T-helper 22 cell (primary cell): ENCODE measurements at places on chromosomes 5 and 9.

DNA sequence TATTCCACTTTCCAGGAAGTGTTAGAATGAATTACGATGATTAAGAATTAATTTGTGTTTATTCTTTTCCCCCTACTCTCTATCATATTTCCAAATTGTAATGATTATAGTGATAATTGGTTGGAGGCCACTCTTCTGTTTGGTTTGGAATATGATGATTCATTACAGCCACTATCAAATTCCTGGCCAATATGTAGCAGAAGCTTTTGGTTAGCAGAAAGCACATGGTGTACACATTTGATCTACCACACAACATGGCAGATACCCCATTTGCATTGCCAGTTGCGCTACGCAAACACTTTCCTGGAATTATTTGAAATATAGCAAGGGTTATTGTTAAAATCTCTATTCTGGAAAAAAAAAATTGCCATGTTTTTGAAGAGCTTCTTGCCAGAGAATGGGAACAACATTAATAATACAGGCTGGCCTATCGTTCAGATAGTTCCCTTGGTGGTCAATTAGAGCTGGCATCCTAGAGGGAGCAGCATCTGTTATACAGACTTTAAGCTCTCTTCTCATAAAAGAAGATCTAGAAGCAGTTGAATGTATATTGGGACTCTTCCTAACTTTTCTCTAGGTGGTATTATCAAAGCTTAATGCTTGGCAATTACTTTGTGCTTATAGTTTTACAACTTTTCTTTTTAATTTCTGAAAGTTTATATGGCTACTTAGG lies 455.0 kb upstream of the ACTBL2 start:
- no peak for DNase-seq

- no peak for DNase-seq
These were observed 34.2 kb downstream of the MARCHF6 start for GRCh38 chr5:10387690-10388089.

- DNase-seq: no peak
These were observed 92.4 kb upstream of the CPLX2 start for GRCh38 chr5:175778951-175779503.

GRCh38 chr5:138177941-138178515 lies 402 bp downstream of the BRD8 start:
- no peak for DNase-seq

GRCh38 chr5:84253946-84254345 lies 130.7 kb downstream of the EDIL3 start:
- no peak for DNase-seq

GRCh38 chr5:94218374-94218773 lies 400.0 kb downstream of the KIAA0825 start:
- no peak for DNase-seq

DNA sequence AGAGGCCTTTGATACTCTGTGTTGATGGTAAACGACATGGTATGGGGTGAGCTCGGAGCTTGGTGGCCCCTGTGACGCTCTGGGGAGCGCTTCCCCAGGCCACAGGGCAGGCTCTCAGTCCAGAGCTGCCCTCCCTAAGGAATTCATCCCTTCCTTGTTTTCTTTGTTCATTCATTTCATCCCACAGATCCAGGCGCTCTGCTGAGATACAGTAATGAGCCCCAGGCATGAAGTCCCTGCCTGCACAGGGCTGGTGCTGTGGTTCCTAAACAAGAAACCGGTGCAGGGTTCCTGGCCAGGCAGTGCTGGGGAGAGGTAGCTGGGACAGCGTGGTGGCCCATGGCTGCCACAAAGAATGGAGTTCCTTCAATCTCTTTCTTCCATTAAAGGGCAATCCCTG lies 14.4 kb downstream of the NEK6 start:
- no peak for DNase-seq

GRCh38 chr9:35594471-35594870 lies 10.6 kb upstream of the TESK1 start:
- DNase-seq: no peak

GRCh38 chr9:129576546-129577543 lies 44.1 kb downstream of the C9orf50 start:
- no peak for DNase-seq

DNA sequence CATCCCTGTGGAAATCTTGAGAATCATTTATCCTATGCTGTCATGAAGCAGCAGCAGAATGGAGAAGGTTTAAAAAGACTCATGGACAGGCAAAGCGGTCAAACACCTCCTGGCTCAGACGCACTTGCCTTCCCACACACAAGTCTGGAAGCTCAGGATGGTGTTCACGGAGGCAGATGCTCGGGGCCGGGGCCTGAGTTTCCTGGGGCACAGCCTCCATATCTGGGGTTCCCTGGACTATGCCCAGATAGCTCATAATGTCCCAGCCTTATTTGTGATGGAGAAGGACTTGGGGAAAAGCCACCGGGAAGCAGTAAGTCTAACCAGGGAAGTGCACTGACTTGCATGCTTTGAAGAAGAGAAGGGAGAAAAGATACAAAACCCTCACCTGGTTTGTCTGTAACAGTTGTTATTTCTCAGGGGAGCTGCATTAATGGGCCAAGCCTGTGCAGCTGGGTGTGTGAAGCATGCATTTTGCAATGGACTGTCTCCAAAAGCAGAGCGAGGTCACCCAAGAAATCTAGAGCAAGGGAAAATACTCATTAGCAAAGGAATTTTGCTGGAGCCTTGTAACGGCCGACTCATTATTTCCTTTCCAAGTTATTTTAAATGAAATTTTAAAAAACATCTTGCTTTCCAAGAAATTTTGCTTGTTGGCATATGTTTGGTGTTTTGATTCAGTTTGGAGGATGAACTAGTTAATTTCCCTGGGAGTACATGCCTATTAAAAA lies 3.4 kb downstream of the S1PR3 start:
- DNase-seq: no peak

DNA sequence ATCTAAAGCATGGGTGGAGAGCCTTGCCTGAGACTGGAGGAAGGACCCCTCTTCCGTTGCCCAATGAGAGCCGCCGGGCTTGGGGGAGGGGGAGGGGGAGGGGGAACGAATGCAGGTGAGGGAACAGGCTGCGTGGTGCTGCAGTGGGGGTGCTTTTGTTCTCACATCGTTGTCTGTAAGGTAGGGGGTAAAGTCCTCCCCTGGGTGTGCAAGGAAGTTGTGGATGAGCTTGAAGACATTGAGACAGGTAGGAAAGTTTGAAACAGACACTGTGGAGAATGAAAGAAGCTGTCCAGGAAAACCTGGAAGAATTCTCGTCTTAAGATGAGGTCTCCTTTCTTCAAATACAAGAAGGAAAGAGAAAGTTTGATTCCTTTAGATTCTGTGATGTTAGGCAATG lies 94.1 kb upstream of the LIFR start:
- no peak for DNase-seq

- no peak for DNase-seq
These were observed 380.5 kb downstream of the SLCO4C1 start for GRCh38 chr5:101915554-101915953.

DNA sequence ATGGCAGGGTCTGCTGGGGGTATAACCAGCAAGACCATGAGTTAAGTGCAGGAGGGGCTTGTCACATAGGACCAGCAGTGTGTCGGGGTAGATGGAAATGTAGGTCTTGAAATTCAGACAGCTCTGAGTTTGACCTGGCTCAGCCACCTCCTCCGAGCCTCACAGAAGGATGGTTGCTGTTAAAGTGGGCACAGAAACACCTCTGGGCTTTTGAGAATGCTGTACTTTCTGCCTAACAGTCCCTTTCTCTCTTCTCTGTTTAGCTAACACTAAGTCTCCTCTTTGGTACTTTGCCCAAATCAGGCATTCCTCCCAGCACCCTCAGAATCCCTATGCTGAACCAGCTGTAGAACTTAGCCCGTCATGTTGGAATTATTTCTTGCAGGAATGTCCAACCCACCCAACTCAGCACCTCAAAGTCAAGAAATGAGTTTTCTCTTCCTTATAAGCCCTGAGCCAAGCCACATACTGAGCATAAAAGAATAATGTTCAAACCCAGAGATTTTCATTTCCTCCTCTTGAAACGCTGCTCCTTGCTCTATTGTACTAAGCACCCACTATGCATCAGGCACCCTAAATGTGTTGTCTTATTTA lies 41.7 kb upstream of the MATR3 start:
- no peak for DNase-seq

GRCh38 chr5:112757468-112758208 lies 20.0 kb downstream of the APC start:
- no peak for DNase-seq

DNA sequence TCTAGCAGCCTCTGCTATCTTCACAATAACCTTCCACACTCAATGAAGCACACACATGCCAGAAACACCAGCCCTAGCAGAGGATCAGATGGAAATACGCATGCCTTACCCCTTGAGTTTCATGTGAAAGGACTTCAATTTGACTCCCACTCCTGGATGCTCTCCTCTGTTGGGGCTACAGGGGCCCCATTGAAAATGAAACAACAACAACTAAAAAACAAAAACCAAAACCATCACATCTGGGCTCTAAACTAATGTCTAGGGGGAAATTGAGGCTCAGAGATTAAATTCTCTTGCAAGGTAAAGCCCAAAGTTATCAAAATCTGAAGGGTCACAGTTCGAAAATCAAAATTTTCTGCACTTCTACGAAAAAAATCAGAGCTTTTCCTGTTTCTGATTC lies 7.9 kb upstream of the RFESD start:
- DNase-seq: no peak

DNA sequence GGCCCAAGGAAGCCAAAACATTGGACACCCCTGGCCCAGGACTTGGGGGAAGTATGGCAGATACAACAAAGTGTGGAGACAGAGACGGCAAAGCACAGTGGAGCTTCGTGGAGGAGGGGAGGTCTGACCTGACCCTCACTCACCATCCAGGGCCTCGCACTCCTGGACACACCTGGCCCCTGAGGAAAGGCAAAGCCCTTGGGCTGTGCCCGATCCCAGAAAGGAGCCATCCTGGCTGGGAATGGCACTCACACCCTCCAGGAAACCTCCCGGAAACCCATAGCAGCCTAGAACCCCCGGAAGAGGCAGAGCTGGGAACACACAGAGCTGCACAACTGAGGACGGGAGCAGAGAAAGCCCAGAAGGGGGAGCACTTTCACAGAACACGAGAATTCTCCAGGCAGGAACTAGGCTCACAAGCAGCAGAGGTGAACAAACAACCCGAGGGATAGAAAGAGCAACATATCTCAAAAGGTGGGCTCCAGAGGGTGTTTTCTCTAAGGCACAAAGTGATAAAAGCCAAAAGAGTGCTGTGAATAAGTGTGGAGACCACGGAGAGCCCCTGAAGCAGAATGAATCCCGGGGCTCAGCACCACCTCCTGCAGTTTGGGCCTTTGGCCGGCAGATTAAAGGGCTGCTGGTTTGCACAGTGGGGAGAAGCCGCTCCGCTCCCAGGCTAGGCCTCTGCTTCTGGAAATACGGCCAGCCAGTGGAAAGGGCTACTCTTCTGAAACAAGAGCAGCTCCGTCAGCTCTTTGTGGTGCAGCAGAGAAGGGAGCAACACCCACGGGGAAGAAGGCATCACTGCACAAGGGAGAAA lies 108.2 kb downstream of the UBE2R2 start:
- no peak for DNase-seq

DNA sequence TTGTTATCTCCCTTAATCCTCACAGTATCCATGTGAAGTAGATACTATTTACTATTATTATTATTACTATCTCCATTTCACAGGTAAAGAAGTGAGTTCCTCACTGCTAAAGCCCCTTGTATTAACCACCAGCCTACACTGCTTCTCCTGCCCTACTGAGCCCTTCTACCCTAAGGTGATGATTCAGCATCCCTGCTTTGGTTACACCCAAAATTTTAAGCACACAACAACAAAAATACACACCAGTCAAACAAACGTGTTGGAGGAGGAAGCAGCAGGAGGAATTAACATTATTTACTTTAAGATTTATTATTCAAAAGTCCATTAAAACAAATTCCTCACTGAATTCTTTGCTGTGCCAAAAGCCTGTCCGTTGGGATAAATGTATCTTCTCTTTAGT lies 370.2 kb upstream of the BRINP1 start:
- no peak for DNase-seq

GRCh38 chr9:90219548-90220118 lies 423.0 kb downstream of the DIRAS2 start:
- DNase-seq: no peak

- no peak for DNase-seq
These were observed 28.1 kb upstream of the ADAMTS2 start for GRCh38 chr5:179373101-179373934.

GRCh38 chr5:34804913-34805312 lies 34.1 kb upstream of the TTC23L start:
- no peak for DNase-seq

DNA sequence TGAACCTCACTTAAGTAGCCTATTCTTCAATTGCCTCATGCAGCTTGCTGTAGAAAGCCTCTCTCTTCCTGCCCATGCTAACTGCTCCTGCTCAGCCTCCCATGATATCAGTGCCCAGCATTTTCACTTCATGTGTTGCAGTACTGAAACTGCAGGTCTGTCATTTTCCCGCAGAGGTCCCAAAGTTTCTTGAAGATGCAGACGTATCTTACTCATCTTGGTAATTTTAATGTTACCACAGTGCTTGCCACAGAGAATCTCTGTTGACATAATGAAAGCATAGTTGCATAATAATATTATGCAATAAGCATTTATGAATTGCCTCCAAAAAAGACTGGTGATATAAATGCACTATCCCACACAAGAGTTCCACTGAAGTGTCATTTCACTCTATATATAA lies 561.1 kb upstream of the DAP start:
- DNase-seq: no peak

- DNase-seq: no peak
These were observed 26.8 kb upstream of the LURAP1L start for GRCh38 chr9:12748016-12748415.

DNA sequence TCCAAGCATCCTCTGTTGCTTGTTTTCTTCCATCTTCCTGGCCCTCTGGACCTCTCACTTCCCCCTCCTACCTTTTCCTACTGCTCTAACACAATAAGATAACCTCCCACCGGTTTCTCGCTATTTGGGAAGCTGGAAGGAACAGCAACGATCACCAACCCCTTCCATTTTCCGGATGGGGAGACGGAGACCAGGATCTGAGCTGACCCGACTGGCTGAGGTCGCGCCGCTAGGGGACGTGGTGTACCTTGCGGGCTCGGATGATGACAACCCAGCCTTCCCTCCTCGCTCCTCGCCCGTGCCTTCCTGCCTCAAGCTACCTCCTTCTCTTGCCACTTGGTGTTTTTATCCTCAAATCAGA lies 1.9 kb downstream of the LPAR1 start:
- DNase-seq: no peak

DNA sequence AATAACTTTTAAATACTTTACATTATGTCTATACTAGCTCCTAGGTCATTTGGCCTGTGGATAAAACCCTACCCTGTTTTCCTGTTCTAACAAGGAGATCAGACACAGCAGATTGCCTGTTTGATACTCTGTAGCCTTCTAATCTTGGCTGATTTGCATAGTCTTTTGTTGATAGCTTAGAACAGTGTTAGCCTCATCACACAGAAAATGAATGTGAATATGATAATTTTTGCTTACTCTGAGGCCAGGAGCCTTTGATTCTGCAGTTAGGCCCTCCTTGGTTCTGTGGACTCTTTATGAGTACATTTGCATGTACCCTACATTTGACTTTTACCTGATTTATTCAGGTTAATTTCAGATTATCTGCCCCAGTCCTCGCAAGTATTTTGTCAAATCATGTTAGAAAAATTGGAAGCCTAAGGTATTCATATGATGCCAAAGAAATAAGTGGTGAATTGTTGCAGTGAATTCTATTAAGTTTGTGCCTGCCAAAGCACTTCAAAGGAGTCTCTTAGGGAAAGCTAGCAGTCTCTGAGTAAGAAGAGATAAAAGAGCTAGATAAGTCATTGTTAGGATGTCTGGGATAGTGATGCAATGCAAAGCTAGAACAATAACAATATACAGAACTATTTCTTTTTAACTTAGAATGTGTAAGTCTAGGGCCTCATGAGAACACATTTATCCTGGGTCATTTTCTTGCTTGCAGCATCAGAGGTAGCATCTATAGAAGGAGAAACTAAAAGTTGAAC lies 56.4 kb downstream of the SCAMP1 start:
- no peak for DNase-seq

GRCh38 chr5:76742583-76742982 lies 26.7 kb downstream of the F2R start:
- DNase-seq: no peak
